ENCODE measurements at places on chromosomes 6 and 20.

DNA sequence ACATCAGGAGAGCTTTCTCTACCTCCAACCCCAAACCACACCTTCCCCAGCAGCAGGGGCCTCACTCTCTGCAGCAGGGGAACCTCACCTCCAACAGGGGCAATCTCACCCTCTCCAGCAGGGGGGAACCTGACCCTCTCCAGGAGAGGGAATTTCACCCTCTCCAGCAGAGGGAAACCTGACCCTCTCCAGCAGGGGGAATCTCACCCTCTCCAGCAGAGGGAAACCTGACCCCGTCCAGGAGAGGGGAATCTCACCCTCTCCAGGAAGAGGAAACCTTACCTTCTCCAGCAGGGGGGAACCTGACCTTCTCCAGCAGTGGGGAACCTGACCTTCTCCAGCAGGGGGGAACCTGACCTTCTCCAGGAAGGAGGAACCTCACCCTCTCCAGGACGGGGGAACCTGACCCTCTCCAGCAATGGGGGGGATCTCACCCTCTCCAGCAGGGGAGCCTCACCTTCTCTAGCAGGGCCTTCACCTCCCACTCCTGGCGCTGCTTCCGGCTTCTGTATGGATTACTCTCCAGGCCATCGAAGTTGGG, 3.1 kb downstream of the B3GALT4 start:
- no peak for DNase-seq

DNA sequence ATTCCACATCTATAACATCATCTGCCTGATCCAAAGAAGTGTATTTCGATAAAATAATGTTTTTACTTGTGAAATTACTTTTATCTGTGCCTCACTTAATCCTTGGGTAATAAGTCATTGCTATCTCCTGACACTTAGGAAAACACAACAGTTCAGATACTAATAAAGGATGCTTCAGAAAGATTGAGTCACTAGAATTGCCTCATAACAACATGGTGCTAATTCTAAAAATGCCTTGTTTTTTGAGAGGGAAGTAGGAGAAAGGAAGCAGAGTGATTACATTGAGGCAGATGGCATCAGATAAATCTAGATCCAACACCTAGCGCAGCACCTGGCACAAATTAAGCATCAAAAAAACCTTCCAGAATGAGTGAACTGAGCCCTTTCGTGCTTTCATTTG, 69.0 kb downstream of the NCOA7 start:
- DNase-seq = no peak

- DNase-seq = no peak
Observed at GRCh38 chr6:71082033-71082650, 125.3 kb upstream of the B3GAT2 start.

DNA sequence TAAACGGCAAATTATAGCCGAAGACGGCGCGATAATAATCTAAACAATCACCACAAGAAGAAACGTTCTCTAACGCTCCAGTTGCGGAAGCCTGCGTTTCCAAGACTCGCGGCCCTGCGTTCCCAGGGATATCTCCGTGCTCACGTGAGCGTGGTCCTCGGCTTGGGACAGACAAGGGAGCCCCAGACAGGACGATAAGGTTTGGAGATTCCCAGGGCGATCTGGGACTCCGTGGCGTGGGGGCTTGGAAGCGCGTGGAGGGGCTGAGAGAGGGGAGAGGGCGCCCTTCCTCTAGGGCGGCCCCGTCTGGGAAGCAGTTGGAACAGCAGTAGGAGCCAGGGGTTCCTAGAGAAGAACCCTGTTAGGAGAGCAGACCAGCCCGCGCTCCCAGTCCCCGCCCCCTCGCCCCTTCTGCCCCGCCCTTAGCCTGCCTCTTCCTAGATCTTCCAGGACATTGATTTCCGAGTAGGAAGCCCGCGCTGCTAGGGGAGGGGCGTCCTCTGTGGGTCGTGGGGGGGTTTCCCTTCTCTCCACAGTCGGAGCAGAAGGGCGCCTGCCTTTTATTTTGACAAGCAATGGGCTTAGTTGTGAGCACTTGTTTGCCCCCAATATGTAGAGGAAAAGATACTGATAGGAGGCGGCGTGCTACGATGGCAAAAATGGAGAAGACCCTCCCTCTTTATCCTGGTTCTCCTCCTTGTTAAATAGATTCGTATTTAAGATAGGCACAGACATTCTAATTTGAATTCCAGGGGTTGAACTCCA, 10.6 kb downstream of the NRN1 start:
- DNase-seq = no peak

DNA sequence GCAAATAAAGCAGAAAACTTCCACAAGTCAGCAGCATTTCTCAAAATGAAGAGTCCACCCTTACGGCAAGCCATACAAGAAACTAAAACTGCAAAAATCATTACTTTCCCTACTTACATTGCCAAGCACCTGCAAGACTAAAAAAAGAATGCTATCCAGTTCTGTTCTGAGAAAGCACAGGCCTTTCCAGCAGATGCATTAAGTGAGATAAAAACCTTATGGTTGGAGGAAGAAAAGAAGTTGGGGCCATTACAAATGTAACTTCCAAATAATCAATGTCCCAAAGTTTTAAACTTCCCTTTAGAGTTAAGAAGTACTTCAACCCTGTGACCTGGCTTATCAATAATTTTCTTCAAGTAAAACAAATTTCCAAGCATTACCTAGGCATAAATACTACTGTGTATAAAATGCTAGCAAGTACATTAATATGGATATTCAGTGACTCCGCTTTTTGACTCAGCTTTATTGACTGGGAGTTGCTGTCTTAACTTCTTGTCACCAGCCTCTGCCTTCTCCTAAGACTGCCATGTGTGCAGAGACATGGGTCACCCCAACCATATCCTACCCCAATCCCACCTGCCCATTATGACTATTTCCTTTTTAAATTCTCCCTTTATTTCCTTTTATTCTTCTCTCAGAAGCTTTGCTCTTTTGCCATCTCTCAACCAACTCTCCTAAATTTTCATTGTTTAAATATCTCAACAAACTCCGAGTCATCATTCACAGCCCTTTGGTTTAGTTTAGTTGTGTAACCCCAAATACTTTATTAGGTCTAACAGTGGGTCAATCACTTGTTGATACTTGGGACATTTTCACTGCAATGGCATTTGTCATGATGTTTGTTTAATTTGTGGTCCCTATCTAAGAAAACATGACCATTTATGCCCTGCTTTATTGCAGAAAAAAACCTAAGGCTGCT, 49.7 kb downstream of the SLC22A23 start:
- DNase-seq = no peak

- no peak for DNase-seq
Observed at GRCh38 chr6:25363427-25363826, 84.3 kb downstream of the CARMIL1 start.

DNA sequence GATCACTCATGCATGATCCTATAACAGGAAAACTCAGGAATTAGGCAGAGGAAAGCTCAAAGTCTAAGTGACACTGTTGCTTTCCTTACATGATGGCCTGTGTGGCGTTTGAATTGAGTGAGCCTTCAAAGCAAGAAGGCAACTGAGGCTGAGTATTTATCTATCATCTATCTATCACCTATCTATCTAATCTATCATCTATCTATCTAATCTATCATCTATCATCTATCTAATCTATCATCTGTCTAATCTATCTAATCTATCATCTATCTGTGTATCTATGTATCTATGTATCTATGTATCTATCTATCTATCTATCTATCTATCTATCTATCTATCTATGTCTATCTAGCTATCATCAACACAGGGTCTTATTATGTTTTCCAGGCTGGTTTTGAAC, 41.8 kb upstream of the BCLAF1 start:
- DNase-seq = no peak

DNA sequence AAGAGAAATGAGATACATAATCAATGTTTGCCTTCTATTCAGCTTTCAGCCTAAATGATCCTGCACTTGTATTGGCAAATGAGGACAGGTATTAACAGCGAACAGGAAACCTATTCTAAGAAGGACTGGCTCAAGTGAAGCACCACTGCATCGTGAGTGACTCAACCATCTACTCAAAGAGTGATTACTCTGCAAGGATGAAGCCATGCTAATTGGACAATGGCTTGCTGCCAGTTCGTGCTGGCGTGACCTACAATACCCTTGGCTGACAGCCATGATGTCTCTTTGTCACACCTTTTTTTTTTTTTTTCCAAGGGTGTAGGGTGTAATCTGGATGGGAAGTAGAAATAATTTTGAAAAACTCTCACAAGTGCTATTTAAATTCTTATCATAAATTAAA, 104.9 kb downstream of the GJA10 start:
- no peak for DNase-seq
